ENCODE measurements at places on chromosomes 4 and X.

DNA sequence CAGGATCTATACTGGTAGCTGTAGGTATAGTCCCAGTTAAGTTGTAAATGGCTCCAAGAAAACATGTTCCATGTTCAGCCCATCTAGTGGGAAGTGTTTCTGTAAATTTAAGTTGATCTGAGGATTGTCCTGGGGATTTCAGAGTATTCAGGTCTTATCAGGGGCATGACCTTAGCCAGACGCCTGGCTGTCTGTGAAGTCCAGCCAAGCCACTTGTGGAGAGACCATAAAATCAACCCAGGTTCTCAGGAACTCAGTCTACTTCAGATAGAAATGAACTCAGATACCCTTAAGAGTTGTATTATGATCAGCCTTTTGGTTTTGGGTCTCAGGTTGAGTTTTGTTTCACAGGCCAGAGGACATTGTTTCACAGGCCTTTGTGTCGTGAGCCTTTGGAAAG lies 95.9 kb downstream of the EGF start:
- DNase-seq: no peak

DNA sequence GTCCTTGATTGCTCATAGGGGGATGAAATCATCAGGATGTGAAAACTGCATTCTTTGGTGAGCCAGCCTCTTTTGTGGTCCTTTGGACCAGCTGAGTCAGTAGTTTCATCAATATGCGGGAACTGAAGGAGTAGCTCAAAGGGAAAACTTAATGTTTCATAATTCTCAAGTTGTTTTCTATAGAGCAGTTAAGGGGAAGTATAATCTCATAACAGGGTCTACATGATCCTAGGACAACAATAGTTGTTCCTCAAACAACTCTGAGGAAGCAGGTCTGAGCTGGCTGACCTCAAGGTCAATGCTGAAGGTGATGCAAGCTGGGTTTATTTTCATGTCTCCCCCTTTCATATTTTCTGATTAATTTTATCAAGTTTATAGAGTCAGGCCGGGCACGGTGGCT lies 36.1 kb upstream of the IRF2 start:
- no peak for DNase-seq

DNA sequence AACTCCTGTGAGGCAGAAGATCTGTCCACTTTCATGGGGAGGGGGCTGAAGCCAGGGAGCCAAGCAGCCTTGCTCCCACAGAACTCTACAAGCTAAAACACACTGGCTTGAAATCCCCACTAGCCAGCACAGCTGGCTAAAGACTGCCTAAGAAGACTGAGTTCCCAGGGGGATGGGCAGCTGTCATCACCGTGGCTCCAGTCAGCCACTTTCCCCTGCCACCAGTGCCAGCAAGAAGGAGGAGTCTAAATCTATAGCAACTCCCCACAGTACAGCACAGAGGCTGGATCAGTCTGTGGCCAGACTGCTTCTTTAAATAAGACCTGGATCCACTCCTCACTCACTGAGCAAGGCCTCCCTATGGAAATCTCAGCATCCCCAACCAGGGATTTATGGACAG lies 308.6 kb downstream of the FAM47B start:
- DNase-seq: no peak

GRCh38 chr4:105162123-105162796 lies 15.6 kb downstream of the TET2 start:
- DNase-seq: no peak

DNA sequence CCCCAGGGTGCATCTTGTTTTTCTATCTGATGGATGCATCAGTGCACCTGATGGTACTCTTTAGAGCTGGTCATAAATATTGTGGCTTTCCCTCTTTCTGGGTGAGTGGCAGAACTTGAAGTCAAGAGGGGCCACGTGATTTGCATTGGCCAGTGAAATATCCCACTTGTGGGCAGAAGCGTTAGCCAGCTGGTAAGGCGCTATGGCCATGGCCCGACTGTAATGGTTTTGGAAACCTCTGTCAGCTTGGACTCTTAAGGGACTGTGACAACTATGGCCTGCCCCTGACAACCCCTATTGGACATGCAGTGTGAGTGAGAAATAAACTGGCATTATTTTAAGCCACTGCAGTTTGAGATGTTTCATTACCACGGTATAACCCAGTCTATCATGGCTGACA lies 72.8 kb downstream of the SEL1L3 start:
- DNase-seq: no peak

DNA sequence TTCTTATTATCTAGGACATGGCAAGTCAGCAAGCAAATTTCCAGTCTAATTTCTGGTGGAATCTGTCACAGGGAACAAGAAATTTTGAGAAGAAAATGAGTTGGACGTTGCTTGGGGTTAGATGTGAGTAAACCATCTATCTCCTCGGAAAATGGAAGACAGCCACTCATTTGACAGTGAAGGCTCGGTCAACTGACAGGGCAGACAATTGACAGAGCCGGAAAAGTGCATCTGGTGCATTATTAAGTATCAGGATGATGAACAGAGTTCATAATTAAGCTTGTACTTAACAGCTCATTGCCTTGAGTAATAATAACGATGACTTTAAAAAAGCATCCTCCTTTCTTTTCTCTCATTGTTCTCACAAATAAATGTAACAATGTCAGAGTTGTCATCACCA lies 168.4 kb downstream of the MAD2L1 start:
- DNase-seq: no peak

- no peak for DNase-seq
These were observed 381.3 kb upstream of the INTU start for GRCh38 chr4:127251423-127251822.

GRCh38 chr4:185307136-185307950 lies 88.4 kb downstream of the LRP2BP start:
- no peak for DNase-seq

DNA sequence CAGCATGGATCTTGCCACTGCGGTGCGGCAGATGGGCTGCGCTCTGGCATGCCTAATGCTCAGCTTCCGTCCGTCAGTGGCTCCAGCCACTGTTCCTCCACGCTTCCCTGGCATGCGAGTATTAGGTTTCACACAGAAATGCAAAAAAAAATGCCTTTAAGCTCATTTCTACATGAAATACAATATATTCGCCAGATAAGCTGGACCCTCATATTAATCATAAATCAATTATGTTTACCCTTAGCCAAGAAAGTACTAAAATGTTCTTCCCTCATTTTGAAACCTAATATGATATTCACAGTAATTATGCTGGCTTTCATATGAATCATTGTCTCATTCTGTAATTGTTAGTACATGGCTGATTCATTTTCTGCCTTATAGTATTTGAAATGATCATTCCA lies 115.5 kb upstream of the FAM241A start:
- no peak for DNase-seq

DNA sequence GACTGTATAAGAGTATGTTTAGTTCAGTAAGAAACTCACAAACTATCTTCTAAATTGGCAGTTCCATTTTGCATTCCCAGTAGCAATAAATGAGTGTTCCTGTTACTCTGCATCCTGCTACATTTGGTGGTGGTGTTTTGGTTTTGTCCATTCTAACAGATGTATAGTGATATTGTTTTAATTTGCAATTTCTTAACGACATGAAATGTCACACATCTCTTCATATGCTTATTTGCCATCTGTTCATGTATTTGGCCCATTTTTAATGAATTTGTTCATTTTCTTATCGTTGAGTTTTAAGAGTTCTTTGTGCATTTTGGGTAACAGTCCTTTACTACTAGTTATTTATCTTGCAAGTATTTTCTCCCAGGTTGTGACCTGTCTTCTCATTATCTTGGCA lies 232.2 kb downstream of the TMA16 start:
- no peak for DNase-seq

DNA sequence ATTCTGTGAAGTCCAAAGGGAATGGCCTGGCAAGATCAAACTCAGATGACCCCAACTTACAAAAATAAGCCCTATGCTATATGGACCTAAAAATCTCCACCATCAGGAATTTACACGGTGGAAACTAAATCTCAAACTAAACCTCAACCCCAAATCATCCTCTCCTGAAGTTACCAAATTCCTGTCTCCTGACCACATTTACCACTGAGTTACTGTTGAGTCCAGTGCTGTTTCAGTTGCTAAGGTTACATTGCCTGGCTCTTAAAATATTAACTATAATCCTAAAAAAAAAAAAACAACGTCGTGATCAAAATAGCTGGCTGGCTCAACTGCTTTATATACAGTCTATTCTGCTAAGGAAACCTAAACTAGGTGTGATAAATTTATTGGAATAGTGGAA lies 315.2 kb upstream of the SLIT2 start:
- no peak for DNase-seq

DNA sequence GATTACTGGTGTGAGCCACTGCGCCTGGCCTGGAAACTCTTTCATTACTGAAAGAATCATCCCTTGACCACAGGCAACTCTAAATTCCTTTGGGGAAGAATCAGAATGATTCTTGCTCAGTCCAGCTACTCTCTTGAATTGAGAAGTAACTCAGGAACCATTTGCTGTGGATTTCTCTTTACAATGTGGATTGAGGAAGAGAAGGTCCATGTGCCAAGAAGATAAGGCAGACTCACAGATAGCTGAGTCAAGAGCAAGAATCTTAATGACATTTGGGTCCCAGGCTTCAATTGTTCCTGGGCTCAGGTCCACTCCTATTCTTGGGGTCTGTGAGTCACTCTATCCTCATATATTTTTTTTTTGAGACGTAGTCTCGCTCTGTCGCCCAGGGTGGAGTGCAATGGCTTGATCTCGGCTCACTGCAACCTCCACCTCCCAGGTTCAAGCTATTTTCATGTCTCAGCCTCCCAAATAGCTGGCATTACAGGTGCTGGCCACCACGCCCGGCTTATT lies 6.2 kb upstream of the MGARP start:
- no peak for DNase-seq

- DNase-seq: no peak
These were observed 711.0 kb downstream of the RPA4 start for GRCh38 chrX:97594646-97595224.

- no peak for DNase-seq
These were observed 1671.6 kb upstream of the TENM3 start for GRCh38 chr4:180571516-180572055.

DNA sequence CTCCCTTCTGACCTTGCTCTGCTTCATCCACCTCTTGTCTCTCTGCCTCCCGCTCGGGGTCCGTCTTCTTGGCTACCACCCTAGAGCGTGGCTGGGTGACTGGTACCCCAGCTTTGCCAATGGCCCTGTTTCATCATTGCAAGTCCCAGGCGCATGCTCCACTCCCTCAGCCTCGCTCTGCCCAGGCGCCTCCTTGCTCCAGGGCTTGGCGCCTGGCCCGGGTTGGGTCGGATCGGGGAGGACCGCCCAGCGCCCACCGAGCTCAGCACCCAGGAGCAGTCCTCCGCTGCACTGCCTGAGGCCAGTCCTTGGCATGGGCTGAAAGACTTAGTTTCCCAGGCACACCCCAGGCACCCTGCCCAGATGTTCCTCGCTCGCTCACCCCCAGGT lies 577 bp downstream of the BGN start:
- DNase-seq: peak; percentile 55

GRCh38 chrX:40434443-40434842 lies 146.3 kb upstream of the ATP6AP2 start:
- DNase-seq: no peak

GRCh38 chr4:7206911-7207567 lies 14.7 kb downstream of the SORCS2 start:
- peak; percentile 92 for DNase-seq

DNA sequence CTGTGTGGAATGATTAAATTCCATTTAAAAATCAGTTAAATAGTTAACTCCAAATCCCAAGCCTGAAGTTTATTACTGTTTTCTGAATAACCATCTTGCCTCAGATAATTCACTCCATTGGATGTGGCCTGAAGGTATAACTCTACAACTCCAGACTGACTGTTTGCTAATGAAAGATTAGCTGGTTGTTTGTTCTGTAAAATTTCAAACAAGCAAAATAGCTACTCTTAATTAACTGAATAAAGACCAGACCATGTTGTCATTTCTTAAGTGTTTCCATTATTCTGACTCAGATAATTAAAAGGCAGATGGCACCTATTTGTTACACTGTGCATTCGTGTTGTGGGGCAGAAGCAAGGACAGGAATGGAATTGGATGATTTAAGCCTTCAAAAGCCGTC lies 78.5 kb upstream of the DDIT4L start:
- no peak for DNase-seq

DNA sequence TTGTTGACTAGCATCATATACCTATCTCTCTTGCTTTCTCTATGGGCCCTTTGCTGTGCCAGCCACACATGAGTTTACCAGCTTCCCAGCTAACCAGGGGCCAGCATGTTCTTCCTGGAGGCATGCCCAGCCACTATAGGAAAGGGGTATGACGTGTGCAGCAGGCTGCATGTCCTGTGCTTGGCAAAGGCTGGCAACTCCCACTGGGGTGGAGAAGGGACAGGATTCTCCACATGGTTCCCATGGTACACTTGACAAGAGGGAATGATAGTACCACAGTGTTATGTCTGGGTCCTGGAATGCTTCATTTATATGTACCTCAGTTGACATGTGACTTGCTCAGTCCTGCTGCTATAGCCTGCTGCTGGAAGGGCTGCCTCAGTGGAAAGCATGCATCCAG lies 78.8 kb downstream of the TMEM164 start:
- no peak for DNase-seq

- no peak for DNase-seq
These were observed 116.4 kb downstream of the PPP3CA start for GRCh38 chr4:101230801-101231426.

- no peak for DNase-seq
These were observed 155.7 kb downstream of the NSUN7 start for GRCh38 chr4:40905414-40905813.

DNA sequence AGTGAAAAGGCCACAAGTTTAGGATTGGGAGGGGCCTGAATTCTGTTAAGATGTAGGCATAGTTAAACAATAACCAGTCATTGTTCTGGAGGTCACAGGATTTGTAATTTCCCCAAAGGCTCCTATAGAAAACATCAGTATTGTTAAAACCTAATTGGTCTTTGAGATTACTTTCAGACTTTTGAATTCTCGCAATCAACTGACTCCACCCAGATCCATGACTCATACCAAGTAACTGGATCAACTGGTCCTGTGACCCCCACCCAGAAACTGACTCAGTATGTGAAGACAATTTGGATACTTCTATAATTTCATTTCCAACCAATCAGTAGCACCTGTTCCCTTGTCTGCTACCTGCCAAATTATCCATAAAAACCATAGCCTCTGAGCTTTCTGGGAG lies 28.4 kb downstream of the MAGEB16 start:
- no peak for DNase-seq

- DNase-seq: no peak
These were observed 6.8 kb downstream of the MAEA start for GRCh38 chr4:1296324-1297022.

- no peak for DNase-seq
These were observed 90.2 kb upstream of the UNC5C start for GRCh38 chr4:95638920-95639501.

Measured in uterus (tissue), 4 donors.